ENCODE measurements at places on chromosomes 6 and 20. TPM values are rescaled to one million over a fixed set of nuclear protein-coding genes. Genes with fewer than 3 reads are reported as not detected.

Gene C4A
- total RNA-seq = 3.2 TPM

GRCh38 chr6:52391599-52391998 is 28.5 kb upstream of the EFHC1 start:
- no peak for DNase-seq

- no peak for DNase-seq
Observed at GRCh38 chr6:148612043-148612442, 134.8 kb upstream of the UST start.

GRCh38 chr6:28211840-28212509 is 13.1 kb upstream of the ZSCAN9 start:
- DNase-seq = peak; percentile 73

DNA sequence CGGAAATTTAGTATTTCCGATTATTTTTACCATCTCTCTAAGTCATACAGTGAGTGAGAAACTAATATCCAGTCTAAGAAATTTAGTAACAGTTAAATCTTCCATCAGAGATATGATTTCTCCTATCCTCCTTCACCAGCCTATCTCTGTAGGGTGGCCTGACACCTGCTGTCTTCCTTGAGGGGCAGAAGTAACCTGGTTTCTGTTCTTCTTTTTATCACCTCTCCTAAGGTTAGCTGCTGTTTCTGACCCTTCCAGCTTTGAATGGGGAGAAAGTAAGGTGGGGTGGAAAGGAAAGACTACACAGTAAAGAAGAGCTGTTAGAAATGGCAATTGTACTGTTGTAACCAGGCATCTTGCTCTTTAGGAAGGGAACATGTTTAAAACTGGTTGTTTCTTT is 447.7 kb downstream of the PHF3 start:
- no peak for DNase-seq

DNA sequence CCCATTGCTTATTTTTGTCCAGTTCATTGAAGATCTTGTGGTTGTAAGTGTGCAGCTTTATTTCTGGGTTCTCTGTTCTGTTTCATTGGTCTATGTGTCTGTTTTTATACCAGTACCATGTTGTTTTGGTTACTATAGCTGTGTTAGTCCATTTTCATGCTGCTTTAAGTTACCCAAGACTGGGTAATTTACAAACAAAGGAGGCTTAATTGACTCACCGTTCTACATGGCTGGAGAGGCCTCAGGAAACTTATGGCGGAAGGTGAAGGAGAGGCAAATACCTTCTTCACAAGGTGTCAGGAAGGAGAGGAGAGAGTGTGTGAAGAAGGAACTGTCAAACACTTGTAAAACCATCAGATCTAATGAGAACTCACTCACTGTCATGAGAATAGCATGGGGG is 29.9 kb upstream of the FERMT1 start:
- no peak for DNase-seq

DNA sequence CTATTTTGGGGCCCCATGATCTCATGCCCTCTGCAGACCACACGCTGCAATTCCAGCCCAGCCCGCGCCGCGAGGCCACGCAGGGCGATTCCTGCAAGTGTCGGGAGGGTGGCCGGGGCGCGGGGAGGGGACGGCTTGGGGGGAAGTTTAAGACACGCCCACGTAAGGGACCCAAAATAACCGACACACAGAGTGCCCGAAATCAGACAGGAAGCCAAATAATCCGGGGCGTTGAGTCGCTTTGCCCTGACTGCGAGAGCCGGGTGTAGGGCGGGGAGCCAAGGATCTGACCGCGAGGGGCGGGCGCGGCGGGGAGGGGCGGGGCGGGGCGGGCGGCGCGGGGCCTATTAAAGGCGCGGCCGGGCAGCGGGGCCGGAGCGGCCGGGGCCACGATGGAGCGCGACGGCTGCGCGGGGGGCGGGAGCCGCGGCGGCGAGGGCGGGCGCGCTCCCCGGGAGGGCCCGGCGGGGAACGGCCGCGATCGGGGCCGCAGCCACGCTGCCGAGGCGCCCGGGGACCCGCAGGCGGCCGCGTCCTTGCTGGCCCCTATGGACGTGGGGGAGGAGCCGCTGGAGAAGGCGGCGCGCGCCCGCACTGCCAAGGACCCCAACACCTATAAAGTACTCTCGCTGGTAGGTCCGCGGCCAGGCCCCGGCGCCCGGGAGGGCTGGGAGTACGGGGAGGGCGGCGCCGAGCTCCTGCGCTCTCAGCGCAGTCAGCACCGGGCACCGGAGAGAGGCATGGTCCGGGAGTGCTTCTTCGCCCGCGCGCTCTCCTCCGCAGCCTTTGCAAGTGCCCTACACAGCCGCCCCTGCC is at the start of gene ENPP1:
ENPP1 (plus strand) TSS at position 377 of the 816 bp plus-strand sequence; CDS start at position 393, 16 bp downstream.
- peak; percentile 89 for DNase-seq

- no peak for DNase-seq
Observed at GRCh38 chr20:48098099-48098498, 312.8 kb upstream of the SULF2 start.

Gene EDN3
- not detected for total RNA-seq
